GM23248 (cell line): ENCODE measurements at places on chromosomes 4 and X.
A peak's percentile ranks its signal among the peaks of the same experiment; 100 is the strongest.

GRCh38 chrX:16827225-16827624 is 41.0 kb downstream of the TXLNG start:
- peak; percentile 41 for DNase-seq

DNA sequence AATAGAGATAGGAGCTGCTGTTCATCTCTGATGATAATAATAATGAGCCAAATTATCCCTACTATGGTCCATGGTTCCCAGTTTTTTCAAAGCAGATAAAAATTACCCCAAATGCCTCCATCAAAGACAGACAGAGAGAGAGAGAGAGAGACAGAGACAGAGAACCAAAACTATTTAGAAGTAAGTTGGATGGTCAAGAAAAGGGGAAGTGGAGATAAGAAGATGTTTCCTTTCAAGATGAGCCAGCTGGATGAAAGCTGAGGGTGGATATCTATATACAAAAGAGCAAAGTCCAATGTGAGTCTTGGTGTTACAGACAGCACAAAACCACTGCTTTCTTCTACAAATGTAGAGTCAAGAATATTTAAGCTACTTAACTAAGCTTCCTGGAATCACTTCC is 173.9 kb downstream of the GRIA3 start:
- no peak for DNase-seq

DNA sequence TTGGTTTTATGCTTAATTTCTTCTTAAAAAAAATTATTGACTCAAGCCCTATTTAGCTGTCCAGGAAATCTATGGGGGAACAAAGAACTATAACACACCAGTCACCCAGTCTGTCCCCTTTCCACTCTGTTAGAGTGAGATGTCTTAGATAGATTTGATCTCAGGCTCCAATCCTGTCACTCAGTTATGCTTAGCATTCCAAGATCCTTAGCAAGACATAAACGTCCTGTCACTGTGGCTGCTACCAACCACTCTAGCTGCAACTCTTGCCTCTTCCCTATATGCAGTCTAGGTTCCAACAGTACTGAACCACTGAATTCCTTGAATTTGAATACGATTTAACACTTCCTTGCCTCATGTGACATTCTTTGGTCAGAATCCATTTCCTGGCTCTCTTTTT is 241.9 kb upstream of the NWD2 start:
- no peak for DNase-seq

- DNase-seq, result peak; percentile 24
These were observed 59.3 kb downstream of the AREG start for GRCh38 chr4:74504212-74504611.

GRCh38 chrX:71919431-71919830 is 8.8 kb downstream of the NHSL2 start:
- peak; percentile 47 for DNase-seq

DNA sequence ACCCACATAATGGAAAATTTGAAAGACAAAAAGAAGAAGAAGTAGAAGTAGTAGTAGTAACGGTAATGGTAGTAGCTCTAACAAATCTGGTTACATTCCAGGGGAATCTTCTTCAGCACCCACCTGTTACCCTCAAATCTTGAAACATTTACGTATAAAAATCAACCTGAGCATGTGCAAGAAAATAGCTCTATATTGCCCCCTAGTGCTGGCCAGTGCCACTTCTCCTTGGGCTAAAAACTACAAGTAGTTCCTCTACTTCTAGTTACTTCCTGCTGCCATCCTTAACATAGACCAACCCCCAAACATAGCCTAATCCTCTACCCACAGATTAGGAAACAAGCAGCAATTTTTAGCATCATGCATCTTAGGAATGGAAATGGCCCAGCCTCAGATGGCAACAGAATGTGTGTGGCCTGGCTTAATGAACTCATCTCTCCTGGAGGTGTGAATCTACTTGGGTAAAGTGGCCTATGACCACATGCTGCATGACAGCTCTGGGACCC is 3.1 kb downstream of the PDGFC start:
- DNase-seq, result peak; percentile 81

DNA sequence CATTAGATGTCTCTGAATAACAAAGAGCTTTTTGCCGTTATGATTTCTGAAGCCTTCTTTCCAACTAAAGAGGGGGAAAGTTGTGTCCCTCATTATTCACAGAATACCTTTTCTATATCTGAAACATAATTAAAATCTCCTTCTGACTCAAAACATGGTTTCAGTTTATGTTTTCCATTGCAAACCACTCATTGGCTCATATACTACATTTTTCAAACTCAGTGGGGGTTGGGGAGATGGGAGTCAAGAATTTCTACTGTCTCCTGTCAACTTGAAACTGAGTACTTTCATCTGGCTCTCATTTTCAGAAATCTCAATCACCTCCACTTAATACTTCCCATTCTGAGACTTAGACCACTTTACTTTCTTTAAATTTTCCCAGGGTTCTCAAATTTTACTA is 1839.5 kb upstream of the PCDH10 start:
- DNase-seq, result no peak

DNA sequence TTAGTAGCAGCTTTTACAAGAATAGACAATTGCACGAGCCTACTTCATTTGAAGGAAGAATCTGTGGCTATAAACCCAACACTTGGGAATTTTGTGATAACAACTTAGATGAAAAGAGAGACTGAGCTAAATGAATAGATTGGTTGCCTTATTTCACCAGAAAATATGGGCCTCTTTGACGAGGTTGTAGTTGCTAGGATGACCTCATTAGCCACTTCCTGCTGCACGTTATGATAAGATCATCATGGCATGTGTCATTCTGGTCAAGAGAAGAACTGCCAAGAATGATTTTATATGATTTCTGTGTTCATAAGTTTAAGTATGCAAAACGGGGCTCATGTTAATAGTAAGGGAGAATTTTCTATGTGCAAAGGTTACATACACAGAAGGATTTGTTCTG is 321.9 kb upstream of the GIMD1 start:
- DNase-seq, result peak; percentile 76

DNA sequence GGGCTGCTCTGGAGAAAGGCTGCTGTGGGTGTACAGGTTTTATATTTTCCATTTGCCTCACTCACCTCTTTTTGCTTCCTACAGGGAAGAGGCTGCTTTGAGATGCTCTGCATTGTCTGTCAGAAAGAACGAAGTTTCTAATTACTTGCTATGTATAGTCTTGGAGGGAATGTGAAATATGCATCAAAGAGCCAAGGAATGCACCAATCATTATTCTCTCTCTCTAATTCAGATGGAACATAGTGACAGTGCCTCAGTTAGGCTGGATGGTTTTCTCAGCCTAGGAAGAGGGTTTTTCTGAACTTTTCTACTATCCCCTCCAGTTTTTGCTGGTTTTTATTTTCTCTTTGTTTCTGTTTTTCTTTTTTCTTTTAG is 106.8 kb upstream of the SLC4A4 start:
- no peak for DNase-seq

GRCh38 chrX:66675541-66675940 is 36.7 kb upstream of the EDA2R start:
- DNase-seq, result peak; percentile 7

DNA sequence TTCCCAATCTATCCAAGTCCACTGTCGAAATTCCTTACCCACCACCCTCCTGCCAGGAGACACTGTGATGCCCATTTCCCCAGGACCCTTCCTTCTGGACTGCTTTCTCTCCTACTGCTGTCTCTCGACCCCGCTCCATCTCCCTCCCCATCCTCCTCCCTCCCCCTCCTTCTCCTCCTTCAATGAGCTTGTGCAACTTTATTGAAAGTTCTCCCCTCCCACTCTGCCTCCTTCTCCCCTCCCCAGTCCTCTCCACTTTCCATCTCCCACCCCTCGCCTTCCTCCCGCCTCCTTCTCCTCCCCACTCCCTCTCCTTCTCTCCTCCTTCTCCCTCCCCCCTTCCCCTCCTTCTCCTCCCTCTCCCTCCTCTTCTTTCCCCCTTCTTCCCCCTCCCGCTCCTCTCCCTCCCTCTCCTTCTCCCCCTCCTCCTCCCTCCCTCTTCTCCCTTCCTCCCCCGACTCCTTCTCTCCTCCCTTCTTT is 116.6 kb upstream of the FAT1 start:
- DNase-seq, result no peak

- DNase-seq, result no peak
These were observed 46.6 kb upstream of the FAM47C start for GRCh38 chrX:36961590-36961989.

DNA sequence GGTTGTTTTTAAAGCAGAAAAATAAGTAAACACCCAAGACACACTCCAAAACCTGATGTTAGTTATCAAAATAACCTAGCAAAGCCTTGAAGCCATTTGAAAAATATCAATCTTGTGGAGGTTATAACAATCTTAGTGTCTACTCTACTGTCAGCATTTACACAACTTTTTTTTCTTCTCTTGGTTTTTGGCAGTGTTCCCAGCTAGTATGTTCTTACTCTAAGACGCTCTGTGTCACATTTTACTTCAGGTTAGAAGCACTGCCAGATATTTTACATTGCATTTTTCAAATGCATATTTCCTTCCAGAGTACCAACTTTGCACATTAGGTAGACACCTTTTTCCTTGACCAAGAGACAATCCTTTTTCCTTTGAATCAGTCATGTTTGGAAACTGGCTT is 114.0 kb upstream of the INPP4B start:
- no peak for DNase-seq

- DNase-seq, result no peak
These were observed 187.3 kb upstream of the MBNL3 start for GRCh38 chrX:132676102-132676501.

DNA sequence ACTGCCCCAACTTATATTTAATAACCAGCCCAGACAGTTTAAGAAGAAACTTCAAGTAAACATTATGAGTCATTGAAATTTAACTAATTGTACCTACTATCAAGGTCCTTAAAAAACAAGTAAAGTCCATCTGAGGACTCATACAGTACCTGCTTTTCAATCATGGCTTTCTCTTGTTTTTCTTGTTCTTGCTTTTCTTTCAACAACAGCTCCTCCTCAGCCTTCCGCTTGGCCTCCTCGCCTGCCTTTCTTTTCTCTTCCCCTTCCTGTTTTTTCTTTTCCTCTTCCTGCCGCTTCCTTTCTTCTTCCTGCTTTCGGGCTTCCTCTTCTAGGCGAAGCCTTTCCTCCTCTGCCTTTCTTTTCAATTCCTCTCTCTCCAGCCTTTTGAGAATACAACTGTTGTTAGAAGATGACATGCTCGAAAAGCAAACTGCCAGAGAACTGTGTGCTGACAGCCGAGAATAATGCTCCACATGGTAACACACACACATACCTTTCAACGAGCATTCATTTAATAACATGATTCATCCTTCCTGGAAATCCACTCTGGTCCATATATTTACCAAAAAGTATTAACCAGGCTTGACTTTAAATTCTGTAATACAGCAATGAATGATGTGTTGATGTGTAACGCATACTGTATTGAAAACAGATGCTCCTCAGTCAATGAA is 25.2 kb upstream of the BCLAF3 start:
- DNase-seq, result peak; percentile 28

GRCh38 chr4:27081675-27082586 is 221.3 kb downstream of the STIM2 start:
- no peak for DNase-seq

DNA sequence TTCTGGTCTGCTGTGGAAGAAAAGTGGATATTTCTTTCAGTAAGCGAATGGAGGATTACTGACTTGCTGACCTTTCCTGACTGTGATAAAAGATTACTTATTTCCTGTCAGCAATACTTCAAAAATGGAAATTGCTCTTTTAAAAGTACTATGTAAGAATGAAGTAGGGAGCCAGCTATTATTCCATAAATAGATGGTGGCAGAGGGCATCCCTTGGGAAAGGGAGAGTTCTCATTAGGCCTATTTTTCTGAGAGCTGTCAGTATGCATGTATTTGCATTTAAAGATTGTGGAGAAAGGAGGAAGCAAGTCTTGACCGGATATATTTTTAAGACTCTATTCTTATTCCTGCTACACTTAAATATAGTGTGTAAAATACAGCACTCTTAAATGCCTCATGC is 37.2 kb downstream of the TMEM47 start:
- no peak for DNase-seq
